Activated CD4-positive, alpha-beta T cell treated with anti-CD3 and anti-CD28 coated beads, Interleukin-2, amount 50 U/mL, for 48 hours (primary cell): ENCODE measurements at places on chromosomes 4 and X.

DNA sequence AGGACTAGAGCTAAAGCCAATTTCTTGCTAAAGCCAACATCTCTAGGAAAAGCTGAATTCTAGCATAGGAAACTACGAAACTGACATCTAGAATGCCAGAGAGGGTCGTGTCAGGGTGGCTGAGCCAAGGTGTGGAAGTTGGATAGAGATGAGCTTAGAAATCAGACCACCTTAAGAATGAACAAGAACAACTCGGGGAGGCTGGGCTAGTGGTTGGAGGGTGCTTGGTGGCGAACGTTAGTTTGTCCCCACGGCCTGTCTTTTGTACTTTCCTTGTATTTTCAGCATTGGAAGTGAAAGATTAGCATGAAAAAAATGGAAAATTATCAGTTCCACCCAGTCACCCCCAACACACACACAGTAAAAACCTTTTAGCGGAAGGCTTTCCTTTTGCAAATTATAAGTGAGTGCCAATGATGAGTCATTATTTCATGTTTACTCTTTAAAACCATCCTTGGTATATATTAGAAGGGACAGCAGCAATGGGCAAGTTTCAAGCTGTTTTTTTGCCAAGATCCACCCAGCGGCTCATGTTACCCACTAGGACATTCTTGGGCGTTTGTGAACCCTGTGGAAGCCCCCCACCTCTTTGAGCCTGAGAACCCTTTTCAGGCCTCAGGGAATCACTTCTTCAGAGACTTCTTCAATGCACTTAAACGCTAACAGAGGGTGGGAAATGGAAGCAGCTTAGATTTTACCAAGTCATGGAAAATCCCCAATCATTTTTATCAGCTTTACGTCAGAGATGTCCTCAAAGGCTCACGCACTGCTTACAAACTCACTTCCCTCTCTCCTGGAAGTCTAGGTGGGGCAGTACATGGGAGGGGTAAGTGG, 4.9 kb upstream of the PPEF1 start:
- DNase-seq, result no peak

GRCh38 chr4:39608451-39608850, 30.2 kb downstream of the SMIM14 start:
- DNase-seq, result no peak

DNA sequence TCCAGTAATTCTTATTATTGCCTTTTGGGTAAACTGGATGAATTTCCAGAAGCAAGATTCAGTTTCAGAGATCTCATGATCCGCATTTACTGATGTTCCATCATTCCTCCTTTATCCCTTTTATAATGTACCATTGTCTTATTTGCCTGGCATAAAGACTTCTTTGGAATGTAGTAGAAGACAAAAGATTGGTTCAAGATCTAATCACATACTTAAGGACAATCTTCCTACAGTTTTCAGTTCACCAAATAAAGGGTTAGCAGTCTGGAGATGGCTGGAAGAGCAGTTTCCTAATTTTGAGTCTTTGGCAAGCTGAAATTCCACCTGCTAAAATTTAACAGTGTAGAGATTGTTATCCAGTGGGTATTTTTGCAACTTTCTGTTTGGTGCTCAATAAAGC, 30.9 kb upstream of the HAND2 start:
- no peak for DNase-seq

- no peak for DNase-seq
Observed at GRCh38 chrX:3757510-3758025, 44.1 kb upstream of the PRKX start.

GRCh38 chrX:7083021-7083420, 64.5 kb upstream of the STS start:
- DNase-seq, result no peak

DNA sequence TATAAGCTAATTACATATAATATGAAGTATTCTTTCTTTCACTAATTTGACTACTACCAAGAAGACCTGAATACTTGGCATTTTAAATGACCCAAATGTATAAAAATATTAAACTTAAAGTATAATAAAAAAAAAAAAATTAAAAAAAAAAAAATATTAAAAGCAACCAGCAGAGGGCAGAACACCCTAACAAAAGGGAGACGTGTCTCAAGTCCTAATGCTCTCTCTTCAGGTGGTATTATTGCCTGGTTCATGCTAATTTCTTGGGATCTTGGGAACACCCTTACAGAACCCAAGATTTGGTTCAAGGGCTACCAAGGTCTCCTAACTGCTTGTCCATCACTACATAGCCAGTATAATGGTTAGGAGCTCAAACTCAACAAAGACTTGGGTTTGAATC, 754.8 kb downstream of the RAB28 start:
- no peak for DNase-seq

GRCh38 chrX:13376857-13377549, 57.1 kb upstream of the ATXN3L start:
- DNase-seq, result peak; percentile 14

- no peak for DNase-seq
Observed at GRCh38 chrX:68403522-68403921, 29.8 kb downstream of the OPHN1 start.

DNA sequence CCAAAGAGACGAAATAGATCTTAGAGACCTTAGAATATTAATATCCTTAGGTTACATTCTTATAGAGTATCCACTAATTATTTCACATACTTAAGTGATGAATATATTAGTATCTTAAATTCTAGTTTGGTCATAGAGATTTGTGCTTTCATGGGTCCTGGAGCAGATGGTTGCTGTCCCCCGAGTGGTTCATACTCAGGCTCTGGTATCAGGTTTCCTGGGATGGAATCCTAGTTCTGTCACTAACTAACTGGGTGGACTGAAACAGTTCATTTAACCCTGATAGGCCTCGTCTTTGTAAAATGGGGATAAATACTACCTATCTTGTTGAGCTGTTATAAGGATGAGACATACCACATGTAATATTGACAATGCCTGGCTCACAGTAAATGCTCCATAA, 264.6 kb downstream of the TENM3 start:
- no peak for DNase-seq

DNA sequence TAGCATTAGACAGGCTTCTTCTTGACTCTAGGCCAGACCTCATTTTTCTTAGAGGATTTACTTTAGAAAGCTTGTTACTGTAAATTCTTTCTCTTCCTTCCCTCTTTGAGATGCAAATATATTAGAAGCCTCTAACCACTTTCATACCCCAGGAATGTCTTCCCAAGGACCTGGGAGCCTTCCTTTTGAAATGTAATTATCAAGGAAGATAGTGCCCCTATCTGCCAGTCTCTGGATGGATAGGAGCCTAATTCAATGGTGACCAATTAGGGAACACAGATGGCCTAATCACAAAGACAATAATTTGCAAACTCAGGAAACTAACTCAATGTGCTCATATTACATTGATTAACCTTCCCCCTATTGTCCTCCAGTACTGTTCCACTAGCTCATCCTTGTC, 145.6 kb upstream of the DCAF8L1 start:
- DNase-seq, result no peak

DNA sequence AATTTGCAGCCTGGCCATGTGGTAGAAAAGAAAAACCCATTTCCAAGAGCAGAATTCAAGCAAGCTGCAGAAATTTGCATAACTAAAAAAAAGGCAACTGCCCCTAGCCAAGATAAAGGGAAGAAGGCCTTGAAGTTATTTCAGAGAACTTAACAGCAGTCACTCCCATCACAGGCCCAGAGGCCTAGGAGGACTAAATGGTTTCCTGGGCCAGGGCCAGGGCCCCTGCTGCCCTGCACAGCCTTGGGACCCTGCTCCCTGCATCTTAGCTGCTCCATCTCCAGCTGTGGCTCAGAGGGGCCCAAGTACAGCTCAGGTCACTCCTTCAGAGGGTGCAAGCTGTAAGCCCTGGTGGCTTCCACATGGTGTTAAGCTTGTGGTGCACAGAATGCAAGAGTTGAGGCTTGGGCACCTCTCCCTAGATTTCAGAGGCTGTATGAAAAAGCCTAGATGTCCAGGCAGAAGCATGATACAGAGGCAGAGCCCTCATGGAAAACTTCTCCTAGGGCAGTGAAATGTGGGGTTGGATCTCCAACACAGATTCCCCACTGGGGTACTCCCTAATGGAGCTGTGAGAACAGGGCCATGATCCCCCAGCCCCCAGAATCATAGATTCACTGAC, 6.7 kb upstream of the MID2 start:
- no peak for DNase-seq

- no peak for DNase-seq
Observed at GRCh38 chr4:136484996-136485395, 1047.3 kb downstream of the PCDH18 start.

DNA sequence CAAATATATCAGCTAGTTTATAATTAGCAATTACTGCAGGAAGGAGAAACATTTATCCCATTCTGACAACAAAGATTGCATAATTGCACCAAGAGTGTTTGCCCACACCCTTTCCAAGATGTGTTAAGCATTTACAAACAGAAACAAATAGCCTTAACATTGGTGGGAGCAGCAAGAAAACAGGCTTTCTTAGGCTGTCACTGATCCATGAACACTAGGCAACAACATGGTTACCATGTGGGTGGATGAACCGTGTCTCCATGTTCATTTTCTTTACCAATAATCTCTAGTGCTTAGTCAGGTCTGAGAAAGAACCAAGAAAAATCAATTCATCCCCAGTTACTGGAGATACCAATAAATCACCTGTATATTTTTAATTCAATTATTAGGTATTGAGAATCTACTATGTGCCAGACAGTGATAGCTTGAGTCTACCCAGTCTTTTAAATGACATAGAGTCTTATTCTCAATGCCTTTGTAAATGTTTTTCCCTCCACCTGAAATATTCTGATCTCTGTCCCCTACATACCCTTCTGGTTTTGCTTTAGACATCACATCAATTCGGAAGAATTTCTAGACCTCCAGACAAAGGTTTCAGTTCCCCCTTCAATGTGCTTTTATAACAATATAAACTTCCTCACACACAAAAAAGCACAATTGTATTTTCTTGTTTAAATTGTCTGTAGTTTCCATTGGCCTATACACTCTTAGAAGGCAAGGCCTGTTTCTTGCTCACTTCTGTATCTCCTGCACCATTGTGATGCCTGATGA, 286.6 kb downstream of the PPP1R2C start:
- DNase-seq, result no peak

DNA sequence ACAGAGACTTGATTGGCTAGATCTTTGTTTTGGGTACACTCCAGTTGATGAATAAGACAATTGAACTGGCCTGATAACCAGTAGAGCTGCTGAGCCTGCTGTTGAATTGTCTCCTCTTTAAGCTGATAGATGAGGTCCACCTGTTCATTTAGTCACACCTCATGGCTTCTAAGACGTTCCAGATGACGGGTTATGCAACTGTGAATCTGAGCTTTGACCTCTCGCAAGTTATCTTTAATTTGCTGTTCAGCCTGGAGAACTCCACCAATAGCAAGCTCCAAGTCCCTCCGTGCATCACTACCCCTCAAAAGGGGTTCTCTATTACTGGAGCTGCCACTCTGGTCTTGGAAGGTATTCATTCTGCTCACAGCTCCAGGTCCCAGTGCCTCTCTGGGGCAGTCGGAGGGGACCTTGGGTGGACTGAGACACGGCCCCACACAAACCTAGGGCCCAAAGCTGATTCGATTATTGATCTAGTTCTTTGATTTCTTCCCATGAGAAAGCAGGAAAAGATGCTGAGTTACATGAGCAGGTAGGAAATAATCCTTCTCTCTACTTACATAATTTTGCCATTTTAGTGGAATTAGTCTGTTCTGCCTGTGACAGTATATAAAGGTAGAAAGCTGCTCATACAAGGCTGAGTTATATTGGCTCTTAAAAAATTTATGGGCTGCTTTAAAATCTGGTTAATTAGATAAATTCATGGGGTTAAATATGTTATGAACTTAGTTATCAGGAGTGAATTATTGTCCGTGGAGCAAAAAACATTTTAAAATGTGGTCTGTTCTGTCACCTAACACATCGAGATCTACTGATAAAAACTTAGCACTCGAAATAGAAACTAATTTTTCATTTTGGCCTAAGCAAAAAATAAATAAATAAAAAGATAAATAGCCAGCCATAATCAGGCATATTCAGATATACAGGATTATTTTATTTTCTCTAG, 6.8 kb downstream of the MMAA start:
- no peak for DNase-seq

- DNase-seq, result no peak
Observed at GRCh38 chrX:108914791-108915190, 178.4 kb upstream of the IRS4 start.

GRCh38 chr4:13484749-13485221, 645 bp upstream of the RAB28 start:
- DNase-seq, result no peak

DNA sequence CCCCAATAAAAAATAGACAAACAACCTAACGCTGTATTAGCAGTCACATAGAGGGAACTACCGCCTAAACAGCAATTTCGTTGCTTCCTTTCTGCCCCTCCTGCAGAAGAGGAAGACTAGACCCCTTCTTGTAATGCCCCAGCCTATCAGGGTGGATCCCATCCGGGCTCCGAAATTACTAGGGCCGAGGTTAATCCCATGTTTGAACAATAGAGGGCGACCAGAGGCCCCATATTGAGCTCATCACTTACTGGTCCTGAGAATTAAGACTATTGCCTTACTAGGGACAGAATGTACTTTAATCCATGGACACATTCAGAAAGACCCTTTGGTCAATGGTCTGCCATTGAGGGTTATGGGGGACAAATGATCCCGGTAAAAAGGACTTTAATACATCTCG, 11.8 kb upstream of the ZNF630 start:
- peak; percentile 49 for DNase-seq

- DNase-seq, result no peak
Observed at GRCh38 chrX:133653358-133653757, 238.1 kb upstream of the GPC4 start.

DNA sequence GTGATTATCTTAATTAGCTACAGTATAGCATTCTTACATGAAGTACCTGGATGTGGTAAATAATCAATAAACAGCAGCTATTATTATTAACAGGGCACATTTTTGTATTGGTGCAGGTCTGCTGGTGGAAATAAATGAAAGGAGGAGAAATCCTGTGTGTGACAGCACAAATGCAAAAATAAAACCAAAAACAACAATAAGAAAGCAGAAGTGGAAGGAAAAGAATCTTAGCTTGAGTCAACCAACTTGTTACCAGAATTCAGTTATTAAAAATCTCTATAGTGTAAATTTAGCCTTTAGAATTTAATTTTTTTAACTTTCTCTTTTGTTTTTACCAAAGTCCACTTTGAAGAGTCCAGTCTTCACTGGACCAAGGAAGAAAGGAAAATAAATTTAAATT, 63.1 kb upstream of the LSM6 start:
- DNase-seq, result no peak
